ENCODE measurements at places on chromosomes 2 and 18.

GRCh38 chr2:84077496-84077895 lies 381.6 kb downstream of the SUCLG1 start:
- DNase-seq, result peak; percentile 20

- DNase-seq, result no peak
Measured at GRCh38 chr18:51988277-51988676, 351.7 kb upstream of the DCC start.

- peak; percentile 42 for DNase-seq
Measured at GRCh38 chr2:11417946-11418585, 47.9 kb downstream of the E2F6 start.

GRCh38 chr2:168220965-168221819 lies 26.2 kb downstream of the STK39 start:
- no peak for DNase-seq

GRCh38 chr2:80670763-80671162 lies 366.2 kb upstream of the LRRTM1 start:
- no peak for DNase-seq

GRCh38 chr2:170330881-170331280 lies 152.9 kb downstream of the MYO3B start:
- no peak for DNase-seq

DNA sequence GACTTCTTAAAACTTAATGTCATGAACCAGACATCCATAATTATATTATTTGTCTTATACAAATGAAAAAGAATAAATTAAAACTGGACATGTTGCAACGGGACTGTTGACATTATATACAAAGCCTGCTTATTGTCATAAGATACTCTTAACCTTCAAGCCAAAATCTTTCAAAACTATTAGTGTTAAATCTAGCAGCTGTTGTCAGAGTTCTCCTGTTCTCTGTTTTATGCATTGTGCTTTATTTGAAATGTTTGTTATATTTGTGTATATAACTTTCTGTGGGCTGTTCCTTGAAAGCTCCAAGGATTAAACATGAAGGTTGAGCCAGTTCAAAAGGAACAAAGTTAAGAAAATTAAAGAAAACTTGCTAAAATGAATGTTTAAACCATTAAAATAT lies 335.5 kb upstream of the NT5C1B start:
- no peak for DNase-seq

DNA sequence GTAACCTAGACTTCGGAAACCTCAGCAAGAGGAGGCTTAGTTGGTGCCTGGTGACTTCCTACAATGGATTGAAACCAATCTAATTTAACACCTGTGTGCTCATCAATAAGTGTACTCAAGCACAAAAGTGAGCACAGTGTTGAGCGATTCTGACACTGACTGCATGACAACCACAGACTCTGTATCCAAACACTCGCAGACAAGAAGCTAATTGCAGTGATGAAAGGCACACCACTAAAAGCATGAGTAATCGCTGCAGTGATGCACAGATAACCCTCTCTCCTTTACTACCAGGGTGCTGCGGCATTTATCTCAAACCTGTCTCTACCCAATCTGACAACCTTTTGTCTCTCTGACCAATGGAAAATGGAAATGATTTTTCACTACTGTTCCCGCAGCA lies 168.1 kb downstream of the AFF3 start:
- DNase-seq, result no peak
